ENCODE measurements at places on chromosomes 12 and 14.

- DNase-seq: no peak
These were observed 12.0 kb downstream of the KIF26A start for GRCh38 chr14:104150136-104151025.

GRCh38 chr14:102734436-102734835 is 42.8 kb upstream of the TRAF3 start:
- DNase-seq: no peak

DNA sequence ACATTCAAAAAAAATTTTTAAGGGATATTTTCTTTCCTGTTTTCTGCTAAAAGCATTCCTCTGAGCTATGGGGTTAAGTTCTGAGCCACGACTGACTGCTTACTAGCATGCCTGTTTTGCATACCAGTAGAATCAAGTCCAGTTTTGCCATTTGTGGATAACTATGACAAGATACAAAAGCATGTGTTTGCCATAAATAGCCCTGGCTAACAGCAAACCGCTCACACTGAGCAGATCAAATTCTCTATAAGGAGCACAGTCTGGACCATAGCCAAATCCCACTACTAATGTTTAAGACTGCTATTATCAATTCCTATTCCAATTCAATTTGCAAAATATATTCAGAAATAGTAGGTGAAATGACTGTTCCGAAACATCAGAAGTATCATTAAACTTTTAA is 3.2 kb downstream of the CFL2 start:
- peak; percentile 96 for DNase-seq

DNA sequence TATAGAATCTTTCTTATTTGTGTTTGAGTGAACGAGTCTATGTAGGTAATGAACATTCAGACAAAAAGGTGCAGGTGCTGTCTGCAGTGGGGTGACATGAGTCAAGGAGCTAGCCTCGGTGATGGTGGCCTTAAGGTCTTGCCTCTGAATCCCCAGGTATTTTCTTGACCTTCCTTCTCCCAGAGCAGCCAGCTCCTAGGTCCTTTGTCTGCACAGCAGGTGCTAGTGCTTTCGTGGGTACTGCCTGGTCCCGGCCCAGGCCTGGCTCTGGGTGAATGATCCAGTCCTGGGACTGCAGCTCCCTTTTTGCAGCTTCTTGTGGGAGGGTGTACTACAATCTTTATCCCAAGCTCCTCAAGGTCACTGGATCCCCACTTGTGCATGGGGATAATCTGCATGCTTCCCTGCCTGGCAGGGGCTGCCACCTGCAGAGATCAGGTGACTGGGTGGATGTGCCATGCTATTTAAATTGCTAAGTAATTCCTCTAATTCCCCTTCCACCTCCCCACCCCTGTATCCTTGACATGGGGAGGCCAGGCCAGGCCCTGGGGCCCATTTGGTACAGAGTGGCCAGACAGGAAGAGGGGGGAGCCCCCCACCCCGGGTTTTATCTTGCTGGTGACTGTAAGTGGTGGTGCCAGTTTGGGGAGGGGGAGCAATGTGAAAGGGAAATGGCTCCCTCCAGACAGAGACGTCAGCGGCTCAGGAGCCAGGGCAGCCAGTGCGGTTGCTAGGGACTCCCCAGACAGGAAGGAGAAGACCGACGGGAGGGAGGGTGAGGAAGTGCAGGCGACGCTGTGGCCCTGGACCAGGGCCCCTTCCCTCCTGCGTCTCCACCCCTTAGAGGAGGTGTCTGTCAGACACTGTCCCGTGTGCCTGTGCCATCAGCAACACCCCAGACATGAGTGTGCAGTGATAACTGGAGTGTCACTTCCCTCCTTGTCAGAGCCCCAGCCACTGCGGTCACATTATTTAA is 6.7 kb downstream of the VASH1 start:
- no peak for DNase-seq

- no peak for DNase-seq
These were observed 7.5 kb downstream of the RNF212B start for GRCh38 chr14:23245282-23245681.

DNA sequence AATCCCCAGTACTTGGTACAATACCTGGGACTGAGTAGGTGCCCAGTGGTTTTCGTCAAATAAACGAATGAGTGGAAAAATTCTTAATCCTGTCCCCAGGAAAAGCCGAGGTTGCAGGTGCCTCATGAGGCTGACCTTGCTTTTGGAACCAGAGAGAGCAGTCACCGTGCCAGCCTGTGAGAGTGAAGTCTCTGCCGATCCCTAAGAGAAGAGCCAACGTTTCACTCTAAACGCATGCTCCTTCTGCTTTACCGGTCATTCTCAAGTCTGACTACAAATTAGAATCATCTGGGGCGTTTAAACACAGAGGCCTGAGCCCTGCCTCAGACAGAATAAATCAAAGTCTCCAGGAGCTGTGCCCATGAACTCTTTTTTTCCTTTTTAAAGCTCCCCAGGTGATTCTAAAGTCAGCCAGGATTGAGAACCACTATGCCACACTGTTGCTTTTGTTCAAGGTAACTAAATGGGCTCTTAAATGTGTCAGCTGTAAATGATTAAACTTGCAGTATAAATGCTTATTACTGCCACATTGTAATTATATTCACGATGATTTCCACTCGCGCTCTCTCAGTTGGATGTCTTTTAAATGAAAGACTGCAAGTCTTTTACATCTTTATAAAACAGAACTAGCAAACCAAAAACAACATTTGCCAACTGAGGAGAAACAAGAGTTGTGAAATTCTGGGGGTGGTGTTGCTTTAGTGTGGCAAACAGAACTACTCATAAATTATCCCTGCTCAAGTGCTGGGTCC is 26.9 kb downstream of the TCP11L2 start:
- DNase-seq: no peak

GRCh38 chr12:111224186-111225066 is 144.5 kb downstream of the PHETA1 start:
- no peak for DNase-seq

GRCh38 chr14:96100161-96101064 is 61.3 kb downstream of the C14orf132 start:
- peak; percentile 88 for DNase-seq

GRCh38 chr12:81644503-81644902 is 114.6 kb downstream of the PPFIA2 start:
- peak; percentile 44 for DNase-seq

DNA sequence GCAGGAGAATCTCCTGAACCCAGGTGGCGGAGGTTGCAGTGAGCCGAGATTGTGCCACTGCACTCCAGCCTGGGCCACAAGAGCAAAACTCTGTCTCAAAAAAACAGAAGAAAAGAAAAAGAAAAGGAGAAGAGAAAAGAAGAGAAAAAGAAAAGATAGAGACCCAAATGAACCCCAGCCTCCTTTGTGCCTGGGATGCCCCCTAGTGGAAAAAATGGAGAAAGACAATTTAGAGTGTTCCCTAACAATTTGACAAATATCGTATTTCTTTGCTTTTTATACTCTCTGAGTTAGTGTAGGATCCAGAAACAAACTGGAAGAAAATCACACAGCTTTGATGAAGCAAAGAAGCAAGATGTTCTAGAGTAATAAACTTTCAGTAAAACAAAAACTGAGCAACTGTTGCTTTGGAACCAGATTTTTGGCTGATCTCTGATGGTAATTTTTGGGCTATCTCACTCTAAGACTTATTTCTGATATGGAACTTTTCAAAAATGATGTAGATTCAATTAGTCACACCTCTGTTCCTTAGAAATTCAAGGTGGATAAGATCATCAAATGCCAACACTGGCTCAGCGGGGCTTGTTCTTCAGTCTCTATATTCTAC is 18.6 kb upstream of the PRKAB1 start:
- peak; percentile 42 for DNase-seq

DNA sequence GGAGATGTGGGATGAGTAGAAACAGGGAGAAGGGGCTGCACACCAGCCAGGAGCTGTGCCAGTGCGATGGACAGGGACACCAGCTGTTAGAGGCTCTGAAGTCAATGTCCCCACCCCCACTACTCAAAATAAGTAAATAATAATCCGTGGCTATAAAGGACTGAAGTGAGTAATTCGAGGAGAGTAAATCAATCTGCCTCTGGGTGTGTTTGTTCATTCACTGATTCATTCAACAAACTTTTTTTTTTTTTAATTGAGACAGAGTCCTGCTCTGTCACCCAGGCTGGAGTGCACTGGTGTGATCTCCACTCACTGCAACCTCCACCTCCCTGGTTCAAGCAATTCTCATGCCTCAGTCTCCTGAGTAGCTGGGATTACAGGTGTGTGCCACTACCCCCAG is 363.6 kb downstream of the TMEM132D start:
- no peak for DNase-seq

DNA sequence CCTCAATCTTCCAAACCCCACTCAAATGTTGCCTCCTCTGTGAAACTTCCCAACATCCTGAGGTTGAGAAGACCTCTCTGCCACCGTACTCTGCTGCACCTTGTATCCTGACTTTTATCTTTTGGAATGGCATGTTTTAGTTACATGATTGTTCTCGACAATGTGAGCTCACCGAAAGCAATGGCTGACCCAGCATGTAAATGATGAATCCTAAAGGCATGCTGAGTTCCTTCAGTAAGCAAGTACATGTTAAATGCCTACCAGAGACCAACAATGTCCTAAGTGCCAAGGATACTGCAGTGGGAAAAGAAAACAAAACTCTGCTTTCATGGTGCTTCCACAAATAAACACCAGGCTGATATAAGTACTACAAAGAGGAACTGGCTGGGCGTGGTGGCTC is 13.7 kb downstream of the PPP1R13B start:
- DNase-seq: no peak

DNA sequence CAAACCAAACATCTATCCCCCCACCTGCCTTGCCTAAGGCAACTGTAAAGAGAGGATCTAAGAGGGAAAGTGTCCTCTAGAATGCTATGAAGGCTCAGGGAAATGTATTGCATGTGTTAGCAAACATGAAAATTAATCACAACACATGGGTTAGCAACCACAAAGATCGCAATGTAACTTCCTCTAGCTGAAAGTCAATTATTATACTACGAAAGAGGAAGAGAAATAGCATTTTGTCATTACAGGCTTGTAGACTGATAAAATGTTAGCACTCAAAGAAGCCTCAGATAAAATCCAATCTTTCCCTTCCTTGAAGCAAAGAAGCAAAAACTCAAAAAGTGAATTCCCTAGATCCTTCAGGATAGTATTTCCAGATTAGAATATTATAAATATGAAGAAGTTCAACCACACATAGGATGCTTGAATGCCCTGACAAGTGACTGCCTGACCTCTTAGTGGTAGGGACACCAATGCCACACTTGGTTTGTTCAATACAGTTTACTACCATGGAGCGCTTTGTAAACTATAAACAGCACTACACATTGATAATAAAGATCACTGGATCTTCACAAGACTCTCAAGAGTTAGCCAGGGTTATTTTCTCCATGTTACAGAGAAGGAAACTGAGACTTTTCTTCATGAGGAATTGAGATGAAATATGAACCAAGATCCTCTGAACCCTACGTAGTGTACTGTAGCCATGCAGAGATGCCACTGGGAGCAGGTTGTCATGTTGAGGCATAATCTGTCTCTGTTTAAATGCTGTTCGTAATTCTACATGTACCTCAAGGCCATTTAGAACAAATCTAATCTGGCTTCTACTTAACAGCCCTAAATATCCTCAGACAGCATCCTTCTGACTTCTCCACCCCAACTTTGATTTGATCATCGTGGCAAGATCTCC is 100.7 kb downstream of the ITPR2 start:
- no peak for DNase-seq

GRCh38 chr12:27123642-27124041 is 41.3 kb upstream of the C12orf71 start:
- peak; percentile 43 for DNase-seq

DNA sequence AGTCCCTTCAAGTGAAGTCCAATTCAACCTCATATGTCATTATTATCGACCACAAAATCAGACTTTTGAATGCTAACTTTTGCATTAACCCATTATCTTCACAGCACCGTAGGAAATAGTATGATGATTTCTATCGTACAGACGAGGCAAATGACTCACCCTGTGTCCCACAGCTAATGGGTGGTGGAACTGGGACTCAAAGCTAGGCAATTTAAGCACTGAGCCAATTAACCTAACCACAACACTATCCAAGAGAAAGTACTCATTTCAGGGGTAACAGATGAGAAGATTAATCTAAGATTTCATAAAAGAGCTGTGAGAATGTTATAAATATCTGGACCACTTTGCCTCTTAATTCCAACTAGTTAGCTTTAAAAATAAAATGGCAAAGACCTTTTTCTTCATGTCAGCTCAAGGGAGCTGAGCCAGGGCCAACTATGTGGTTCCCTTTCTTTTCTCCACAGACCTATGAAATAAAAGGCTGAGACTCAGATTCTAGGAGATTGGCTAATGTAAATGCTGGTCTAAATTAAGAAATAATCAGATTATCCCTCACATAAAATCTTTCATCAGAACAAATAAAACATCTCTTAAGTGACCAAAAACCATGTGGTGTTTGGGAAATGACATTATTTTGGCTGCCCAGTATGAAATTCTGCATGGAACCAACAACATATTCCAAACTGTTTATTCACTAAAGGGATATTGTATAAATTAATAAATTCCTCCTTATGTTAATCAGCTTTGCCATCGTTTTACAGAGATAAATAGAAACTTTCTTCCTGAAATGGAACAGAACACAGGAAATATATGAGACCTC is 4.9 kb downstream of the PTGER2 start:
- DNase-seq: no peak

GRCh38 chr12:79934281-79935020 is 446 bp downstream of the PPP1R12A start:
- peak; percentile 68 for DNase-seq

DNA sequence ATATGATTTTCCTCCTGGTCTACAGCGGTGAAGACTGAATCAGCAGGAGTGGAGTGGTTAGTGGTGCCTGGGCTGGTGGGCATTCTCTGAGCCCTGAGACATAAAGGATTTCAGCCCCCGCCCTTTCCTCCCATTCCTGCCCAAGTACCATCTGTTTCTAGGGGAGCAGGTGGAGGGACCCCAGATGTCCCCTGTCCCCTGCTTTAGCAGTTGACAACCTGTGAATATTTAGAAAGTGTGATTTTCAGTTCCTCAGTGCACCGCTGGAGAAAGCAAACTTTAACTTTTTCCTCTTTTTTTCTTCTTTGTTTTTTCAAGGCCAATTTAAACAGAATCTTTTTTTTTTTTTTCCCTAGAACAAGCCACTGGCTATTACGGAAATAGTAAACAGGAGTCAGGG is 163.8 kb upstream of the MYL2 start:
- no peak for DNase-seq
